Activated CD4-positive, alpha-beta T cell treated with anti-CD3 and anti-CD28 coated beads, Interleukin-2, amount 50 U/mL, for 48 hours (primary cell): ENCODE measurements at places on chromosomes 1 and 21.

DNA sequence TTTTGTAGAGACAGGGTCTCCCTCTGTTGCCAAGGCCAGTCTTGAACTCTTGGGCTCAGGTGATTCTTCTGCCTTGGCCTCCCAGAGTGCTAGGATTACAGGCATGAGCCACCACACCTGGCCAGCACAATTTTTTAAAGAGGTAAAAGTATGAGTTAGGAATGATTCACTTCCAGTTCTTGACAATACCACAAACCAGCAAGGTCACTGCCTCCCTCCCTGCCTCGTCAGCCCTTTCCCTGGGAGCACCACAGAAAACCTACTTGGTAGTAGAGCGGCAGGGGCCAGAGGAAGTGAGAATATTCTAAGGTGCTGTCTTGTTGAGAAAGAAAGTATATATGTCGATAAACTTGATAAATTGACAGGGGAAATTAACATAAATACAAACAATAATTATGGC lies 10.8 kb upstream of the CDA start:
- no peak for DNase-seq

GRCh38 chr1:68231627-68232288 lies 565 bp downstream of the WLS start:
- DNase-seq = no peak

DNA sequence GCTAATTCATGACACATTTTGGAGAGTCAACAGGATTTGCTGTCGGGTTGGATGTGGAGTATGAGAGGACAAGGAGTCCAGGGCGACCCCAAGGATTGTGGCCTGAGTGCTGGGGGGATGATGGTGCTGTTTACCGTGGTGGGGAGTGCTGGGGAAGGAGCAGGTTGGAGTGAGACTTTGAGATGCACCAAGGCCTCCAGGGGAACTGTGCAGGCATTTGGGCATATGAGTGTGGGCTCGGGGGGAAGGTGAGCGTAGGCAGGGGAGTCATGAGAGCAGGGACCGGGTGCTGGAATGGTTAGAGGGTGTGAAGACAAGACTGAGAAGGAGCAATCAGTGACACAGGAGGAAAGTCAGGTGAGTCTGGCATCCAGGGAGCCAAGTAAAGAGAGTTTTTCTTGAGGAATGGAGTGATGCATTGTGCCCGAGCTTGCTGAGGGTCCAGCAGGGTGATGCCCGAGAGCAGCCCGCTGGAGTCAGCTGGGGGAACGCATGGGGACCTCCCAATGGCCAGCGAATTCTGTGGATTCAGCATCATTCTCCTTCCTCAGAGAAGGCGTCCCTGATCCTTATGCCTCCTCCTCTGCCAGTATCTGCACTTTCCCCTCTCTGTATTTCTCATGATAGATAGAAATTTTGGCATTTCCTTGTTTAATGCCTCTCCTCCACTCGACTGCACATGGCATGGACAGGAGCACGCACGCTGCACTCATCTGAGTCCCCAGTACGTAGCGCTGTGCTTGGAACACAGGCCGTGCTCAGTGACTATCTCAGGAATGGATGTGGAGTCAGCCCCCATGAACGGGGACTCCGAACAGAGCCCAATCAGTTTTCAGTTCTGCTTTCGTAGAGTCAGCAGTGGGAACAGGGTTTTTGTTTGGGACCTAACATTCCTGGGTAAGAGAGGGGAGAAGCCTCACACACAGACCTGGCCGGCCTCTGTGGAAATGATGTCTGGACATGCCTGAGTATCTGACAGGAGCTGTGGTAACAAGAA lies 52.1 kb upstream of the ETV3 start:
- DNase-seq = no peak

DNA sequence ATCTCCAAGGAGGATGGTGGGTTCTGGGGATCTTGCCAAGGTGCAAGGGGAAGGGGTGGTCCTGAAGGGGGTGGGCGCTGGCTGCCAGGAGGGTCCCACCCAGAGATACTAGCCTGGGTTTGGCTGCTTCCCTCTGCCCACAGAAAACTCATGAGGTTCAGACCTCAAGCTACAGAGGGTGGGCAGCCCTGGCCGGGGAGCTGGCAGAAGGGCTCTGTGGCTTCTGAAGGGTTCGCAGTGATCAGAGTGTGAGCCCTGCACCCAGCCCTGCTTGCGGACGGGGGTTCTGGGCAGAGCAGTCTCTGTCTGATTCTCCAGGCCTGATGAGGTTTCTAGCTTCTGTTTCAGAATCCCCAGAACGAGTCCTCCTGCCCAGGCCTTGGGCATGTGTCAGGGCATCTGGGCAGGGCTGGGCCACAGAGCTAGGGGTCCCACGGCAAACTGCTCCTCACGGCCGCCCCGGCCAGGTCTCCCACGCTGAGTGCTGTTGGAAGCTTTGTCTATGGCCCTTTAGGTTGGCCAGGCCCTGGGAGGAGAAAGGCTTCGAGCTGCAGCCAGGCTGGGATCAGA lies 635 bp upstream of the MMEL1 start:
- no peak for DNase-seq

DNA sequence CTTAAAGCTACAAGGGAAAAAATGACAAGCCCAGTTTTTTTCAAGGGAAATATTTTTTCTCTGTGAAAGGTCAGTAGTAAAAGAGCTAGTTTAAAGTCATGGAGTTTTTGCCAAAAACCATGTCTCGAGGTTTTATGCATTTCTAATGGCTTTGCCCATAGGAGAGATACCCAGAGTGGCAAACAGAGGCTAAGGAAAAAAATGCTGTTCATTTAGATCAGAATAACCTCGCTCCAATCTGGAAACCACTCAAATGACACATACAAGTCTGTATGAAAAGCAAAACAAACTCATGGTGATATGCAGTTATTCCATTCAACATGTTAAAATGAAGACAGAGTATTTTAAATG lies 36.9 kb upstream of the EDEM3 start:
- DNase-seq = no peak

- no peak for DNase-seq
These were observed 4.0 kb upstream of the PDE9A start for GRCh38 chr21:42649122-42650032.

DNA sequence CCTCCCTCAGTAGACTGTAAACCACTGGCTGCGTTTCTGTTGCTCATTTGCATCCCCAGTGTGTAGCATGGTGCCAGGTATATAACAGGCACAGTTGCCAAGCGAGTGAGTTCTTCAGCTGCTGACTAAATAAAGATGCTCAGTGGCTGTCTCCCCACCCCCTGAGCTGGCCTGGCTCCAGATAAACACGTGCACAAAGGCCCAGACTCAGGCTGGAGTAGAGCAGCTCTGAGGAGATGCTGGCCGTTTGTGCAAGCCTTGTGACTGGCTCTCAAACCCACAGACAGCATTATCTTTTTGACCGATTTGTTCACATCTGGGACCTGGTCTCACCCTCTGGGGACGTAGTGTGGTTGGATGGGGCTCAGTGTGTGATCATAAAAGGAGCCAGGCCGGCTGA lies 7.1 kb downstream of the CHRNB2 start:
- no peak for DNase-seq

GRCh38 chr1:17661546-17662157 lies 93.5 kb upstream of the ACTL8 start:
- peak; percentile 71 for DNase-seq

GRCh38 chr1:10338047-10338446 lies 60.8 kb upstream of the PGD start:
- DNase-seq = peak; percentile 42

GRCh38 chr1:109397581-109398342 lies at the start of gene SORT1:
Gene SORT1, minus strand, starts transcription at chr1:109397918. Its CDS starts 26 bp downstream, at chr1:109397892.
- peak; percentile 57 for DNase-seq

GRCh38 chr1:17903386-17903785 lies 148.3 kb downstream of the ACTL8 start:
- DNase-seq = no peak

DNA sequence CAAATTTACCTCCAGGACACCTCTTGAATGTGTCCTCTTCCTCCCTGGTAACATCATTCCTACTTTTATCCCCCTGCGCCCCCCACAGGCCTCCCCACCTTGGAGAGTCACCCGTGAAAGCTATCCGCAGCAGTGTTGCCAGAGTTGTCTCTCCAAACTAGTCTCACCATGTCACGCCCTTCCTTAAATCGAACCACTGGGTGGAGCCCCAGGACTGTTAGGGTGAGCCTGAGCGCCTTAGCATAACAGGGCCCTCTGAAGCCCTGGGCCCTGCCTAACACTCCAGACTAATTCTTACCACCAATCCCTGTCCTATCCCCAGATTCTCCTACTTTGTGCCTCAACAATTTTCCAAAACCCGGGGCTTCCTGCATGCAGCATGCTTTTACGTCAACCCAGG lies 35.0 kb downstream of the HSD3B2 start:
- DNase-seq = no peak

DNA sequence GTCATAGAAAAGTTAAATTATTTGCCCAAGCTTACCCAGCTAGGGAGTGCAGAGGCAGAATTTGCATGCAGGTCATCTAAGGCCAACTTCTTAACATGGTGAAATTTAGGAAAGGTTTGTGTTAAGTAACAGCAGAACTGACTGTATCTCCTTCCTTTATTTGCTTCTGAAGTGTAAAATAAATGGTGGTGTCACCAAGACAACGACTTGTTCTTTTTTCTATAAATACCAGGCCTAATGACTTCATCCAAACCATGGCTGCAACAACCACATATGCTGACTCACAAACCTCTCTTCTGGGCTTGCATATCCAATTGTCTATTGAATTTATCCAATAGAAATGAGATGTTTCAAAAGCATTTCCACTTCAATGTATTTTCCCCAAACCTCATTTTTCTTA lies 19.1 kb downstream of the COL24A1 start:
- DNase-seq = no peak

DNA sequence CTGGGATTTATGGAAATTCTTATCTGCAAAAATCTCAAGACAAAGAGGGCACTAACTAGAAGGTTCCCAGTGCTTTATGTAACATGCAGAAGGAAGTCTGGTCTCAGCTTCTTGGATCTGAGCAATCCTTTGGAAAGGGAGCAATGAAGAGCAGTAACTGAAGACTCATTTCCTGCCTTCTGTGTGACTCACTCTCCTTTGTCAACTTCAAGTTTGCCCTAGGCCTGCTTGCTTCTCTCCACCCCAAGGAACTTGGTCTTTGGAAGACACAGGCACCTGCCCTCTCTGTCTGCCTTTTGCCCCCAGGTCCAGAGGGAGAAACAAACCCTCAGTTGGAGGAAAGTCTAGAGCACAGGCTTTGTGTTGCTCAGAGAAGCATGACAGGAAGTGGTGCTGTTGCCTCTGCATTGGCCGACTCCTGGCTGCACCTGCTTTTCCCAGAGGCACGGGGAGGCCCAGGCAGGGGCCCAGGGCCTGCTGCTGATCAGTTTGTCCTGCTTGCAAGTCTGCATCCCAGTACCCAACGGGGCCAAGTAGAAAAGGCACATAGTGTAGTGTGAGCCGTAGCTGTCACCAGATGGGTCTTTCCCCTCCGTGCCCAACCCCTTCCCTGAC lies 137.2 kb downstream of the DHRS3 start:
- DNase-seq = peak; percentile 35
